ENCODE measurements at places on chromosomes 6 and 20.

- no peak for DNase-seq
- no peak overlapping the region for H3K4me3 ChIP-seq
- H3K36me3 ChIP-seq, result no peaks in the 10 kb centered on the region
- no peaks in the 10 kb centered on the region for H3K27me3 ChIP-seq
These were observed 22.9 kb downstream of the IRF4 start for GRCh38 chr6:414447-414846.

DNA sequence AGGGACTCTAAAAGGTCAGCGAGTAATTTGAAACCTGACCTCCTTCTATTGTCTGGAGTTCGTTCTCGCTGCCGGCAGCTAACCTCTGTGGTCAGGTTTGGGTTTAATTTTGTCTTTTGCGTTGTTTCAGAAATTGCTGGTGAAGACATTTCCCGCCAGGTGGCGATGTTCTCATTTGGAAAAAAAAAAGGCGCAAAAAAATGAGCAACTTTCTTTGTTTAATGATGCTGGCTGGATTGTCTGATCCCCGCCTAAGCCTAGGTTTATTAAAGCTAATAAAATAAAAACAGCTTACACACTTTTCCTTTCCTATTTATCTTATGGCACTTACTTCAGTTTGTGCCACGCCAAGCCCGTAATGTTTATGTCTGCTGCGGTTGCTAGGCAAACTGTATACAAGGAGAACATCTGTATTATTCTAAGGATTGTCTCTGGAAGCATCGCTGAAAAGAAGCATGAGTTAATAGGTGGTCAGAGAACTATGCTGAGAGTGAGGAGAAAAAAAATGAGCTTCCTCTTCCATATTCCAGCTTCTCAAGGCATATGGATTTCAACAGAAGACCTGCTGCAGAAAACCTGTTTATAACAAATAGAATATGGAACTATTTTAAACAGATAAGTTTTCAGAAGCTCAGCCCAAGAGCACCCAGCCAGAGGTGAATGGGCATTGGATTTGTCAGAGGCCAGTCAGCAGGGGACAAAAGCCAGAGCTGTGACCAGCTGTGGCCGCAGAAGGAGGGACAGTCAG, 205.7 kb downstream of the DOK5 start:
- H3K4me1 ChIP-seq, result no peaks in the 10 kb centered on the region
- no peak for DNase-seq
- H3K4me3 ChIP-seq, result no peak overlapping the region

GRCh38 chr6:97462031-97462430, 179.0 kb upstream of the MMS22L start:
- no peak for DNase-seq
- H3K4me1 ChIP-seq, result no peaks in the 10 kb centered on the region
- H3K36me3 ChIP-seq, result no peaks in the 10 kb centered on the region
- H3K27me3 ChIP-seq, result no peaks in the 10 kb centered on the region

GRCh38 chr20:21725892-21726291, 20.4 kb downstream of the PAX1 start:
- H3K4me3 ChIP-seq, result no peak overlapping the region
- H3K27me3 ChIP-seq, result no peaks in the 10 kb centered on the region
- H3K36me3 ChIP-seq, result no peaks in the 10 kb centered on the region
- H3K4me1 ChIP-seq, result no peaks in the 10 kb centered on the region
- no peak for DNase-seq

- no peak overlapping the region for H3K27ac ChIP-seq
- no peaks in the 10 kb centered on the region for H3K36me3 ChIP-seq
- H3K4me3 ChIP-seq, result no peak overlapping the region
- H3K27me3 ChIP-seq, result no peaks in the 10 kb centered on the region
- H3K4me1 ChIP-seq, result no peaks in the 10 kb centered on the region
- no peak for DNase-seq
These were observed 345.5 kb downstream of the THBS2 start for GRCh38 chr6:168908166-168908565.

GRCh38 chr6:57257911-57258541, 35.9 kb upstream of the RAB23 start:
- peaks cover 5% of the 10 kb centered on the region for H3K4me1 ChIP-seq
- peak overlapping the region; percentile 61 for H3K27ac ChIP-seq
- peak overlapping the region; percentile 16 for H3K4me3 ChIP-seq

Measured in psoas muscle (tissue), 8 donors.